NCI-H1436 (cell line): ENCODE measurements at places on chromosomes 5 and 9.

- DNase-seq, result no peak
Measured at GRCh38 chr5:93874491-93874890, 133.1 kb upstream of the POU5F2 start.

DNA sequence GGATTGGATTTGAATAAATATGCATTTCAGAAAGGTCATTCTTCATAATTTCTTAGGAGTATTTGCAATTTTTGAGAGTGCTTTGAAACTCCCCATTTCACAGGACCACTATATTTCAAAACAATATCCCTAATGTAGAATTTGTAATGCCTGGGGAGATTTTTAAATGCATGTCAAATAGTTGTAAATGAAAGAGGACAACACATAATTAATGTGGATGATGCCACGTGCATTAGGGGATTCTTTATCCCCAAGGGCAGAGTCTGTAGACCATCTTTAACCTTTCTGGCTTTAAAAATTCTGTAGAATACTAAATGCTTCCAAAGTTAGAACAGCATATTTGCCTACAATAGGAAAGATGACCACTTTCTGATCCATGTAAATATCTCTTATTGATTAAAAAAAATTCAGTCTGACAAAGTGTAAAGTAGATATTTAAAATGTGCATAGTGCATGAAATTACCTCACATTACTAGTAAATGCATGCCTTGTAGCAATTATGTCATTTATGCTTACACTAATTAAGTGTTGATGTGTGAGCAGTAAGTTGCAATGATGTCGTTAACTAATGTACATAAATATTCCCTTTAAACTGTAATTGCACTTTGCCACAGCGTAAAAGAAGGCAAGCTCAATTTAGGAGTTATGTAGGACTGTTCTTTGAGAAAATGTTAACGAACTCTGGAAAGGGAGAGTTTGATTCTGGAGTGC is 416.1 kb downstream of the PSAT1 start:
- peak; percentile 41 for DNase-seq

DNA sequence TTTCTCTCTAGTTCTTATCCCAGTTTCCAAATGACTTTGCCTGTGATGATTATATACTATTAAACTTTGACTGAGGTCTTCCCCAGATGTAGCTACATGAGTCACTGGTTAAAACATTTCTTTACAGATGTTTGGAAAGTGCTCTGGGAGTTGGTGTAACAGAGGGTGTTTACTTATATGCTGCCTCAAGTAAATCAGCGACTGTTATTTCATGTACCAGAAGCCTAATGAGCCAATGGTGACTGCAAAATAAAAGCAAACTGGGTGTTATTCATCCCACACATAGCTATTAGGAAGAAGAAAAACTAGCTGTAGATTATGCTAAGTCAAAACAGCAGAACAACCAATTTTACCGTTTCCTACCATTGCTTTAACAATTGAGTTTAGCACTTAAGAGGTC is 929.7 kb upstream of the SEMA6A start:
- no peak for DNase-seq

- DNase-seq, result no peak
Measured at GRCh38 chr9:137416563-137417151, 6.3 kb downstream of the EXD3 start.

- DNase-seq, result no peak
Measured at GRCh38 chr5:156534085-156534484, 207.1 kb downstream of the SGCD start.

DNA sequence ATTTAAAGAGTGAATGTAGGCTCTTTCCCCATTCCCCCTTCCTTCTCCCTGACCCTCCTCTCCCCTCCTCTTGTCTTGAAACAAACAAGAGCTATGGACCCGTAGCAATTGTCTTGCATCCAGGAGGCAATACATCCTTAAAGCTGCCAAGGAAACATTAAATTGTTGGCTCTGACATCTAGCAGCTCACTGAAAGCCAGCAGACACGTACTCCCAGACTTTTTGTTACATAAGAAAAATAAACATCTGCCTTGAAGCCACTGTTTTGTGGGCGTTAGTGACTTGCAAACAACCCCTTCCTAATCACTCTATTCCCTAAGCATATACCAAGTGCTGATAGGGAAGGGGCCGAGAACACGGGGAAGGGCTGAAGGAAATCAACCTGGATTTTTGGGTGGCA is 8.6 kb downstream of the SLC45A2 start:
- no peak for DNase-seq

- no peak for DNase-seq
Measured at GRCh38 chr5:124173386-124173785, 573.1 kb downstream of the ZNF608 start.

DNA sequence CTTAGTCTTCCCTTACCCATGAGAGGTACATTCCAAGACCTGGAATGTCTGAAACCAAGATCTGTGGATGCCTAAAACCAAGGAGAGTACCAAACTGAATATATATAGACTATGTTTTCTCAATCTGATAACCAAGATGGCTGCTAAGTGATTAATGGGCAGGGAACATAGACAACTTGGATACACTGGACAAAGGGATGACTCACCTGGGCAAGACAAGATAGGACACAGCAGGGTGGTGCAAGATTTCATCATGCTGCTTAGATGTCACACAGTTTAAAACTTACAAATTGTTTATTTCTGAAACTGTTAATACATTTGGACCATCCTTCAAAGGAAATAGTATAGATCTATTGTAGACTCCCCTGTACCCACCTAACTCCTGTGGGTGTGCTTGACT is 130.9 kb downstream of the HTR1A start:
- DNase-seq, result no peak

GRCh38 chr5:115898656-115899055 is 56.9 kb downstream of the AP3S1 start:
- no peak for DNase-seq

- DNase-seq, result no peak
Measured at GRCh38 chr5:175861337-175862130, 9.8 kb upstream of the CPLX2 start.

GRCh38 chr5:171961117-171961516 is 45.3 kb downstream of the FBXW11 start:
- no peak for DNase-seq

DNA sequence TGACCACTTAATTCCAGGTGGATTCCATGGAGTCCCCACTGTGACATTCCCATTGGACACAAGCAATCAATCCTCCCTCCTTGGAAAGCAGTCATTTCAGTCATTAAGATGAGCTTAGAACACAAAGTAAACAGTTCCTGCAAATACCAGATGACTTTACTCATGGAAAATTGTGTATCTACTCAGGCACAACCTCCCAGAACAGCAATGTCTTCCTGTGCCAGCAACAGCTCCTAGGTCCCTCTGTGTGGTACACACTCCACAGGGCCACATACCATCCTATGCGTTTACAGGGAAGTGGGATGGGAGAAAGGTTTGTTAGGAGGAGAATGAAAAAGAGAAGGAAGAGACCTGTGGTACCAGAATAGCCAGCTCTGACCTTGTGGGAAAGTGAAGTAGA is 53.7 kb downstream of the MTMR12 start:
- DNase-seq, result no peak

GRCh38 chr5:145697251-145697990 is 137.7 kb downstream of the PRELID2 start:
- no peak for DNase-seq

GRCh38 chr9:108182950-108183381 is 672.8 kb downstream of the ACTL7B start:
- DNase-seq, result no peak

GRCh38 chr5:141732417-141732816 is 50.4 kb upstream of the ARAP3 start:
- peak; percentile 26 for DNase-seq

DNA sequence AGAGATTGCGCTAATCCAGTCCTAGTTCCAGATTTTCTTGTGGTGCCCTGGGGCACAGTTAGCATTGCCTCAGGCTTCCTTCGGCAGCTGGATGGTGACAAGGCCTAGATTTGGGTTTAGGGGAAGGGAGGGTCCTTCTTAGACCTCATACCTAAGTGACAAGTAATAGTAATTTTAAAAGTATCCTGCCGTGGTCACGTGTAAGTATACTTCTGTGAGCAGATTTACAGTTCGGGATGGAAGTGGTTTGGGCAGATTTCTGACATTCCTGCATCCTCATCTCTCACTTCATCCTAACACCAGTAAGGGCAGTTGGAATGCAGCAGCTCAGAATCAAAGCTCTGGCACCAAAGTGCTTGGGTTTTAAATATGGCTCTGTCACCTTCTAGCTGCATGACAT is 71.6 kb downstream of the LRRC70 start:
- no peak for DNase-seq

DNA sequence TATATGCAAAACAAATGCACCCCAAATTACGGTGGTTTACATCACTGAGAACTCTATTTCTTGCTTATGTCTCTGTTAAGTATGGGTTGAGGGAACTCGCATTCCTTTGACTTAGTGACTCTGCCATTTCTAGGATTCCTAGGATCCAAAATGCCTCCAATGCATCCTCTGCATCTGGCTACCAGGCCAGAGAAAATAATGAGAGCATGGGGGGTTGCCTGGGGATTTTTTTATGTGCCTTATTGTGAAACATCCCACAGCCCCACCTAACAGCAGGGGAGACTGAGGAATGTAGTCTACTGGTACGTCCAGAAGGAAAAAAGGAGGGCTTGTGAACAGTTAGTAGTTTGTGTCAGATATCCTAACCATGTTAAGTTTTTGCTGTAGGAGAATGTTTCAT is 466.0 kb upstream of the ARRDC3 start:
- DNase-seq, result no peak

- DNase-seq, result no peak
Measured at GRCh38 chr9:36445800-36446361, 45.8 kb upstream of the RNF38 start.

- no peak for DNase-seq
Measured at GRCh38 chr9:92616199-92616641, 53.7 kb downstream of the IPPK start.

DNA sequence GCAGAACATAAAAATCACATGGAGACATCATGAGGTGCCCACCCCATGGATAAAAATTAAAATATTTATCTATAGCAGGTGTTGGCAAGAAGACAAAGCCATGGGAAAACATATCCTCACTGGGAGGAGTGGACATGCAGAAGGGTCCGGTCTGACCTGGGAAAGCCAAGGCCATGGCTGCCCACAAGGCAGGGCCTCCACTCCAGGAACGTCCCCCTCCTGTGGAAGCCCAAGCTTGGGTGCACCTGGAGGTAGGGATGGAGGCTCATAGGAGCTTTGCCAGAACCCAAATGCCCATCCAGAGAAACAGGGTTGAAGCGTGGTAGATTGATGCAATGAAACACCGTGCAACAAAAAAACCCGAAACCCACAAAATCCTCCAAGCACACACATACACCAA is 81.4 kb upstream of the COL5A1 start:
- DNase-seq, result no peak

- DNase-seq, result no peak
Measured at GRCh38 chr5:167992868-167993267, 298.6 kb upstream of the WWC1 start.

DNA sequence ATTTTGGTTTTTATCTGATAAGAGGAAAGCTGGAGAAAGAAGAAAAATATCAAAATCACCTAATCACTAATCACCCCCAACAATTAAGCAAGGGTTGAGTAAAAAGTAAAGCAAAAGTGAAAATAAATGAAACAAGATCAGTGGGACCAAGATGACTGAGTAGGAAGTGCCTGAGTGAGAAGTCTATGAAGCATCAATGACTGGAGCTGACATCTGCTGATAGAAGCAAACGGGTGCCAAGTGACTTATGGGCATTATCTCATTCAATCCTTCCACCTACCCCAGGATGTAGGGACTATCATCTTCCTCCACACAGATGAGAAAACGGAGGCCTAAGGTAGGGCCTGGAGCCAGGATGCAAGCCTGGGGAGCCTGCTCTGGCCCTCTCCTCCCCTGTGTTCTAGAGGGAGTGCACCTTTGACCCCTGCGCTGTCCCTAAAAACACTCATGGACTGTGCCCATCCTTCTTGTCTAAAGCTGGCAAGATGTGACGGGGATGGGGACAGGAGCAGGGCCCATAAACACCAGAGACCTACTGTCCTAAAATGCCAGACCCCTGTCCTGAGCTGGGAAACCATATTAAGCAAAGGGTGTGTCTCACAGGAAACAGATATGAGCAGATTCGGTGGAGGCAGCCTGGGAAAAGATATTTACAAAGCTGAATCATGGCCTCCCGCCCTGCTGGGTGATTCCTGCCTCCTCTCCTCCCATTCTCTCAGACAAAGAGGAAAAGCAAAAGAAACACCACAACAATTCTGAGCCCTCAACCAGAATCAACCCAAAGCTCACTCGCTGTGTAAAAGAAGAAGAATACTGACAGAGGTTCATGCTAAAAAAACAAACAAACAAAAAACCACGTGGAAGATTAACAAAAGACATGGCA is 116.0 kb downstream of the AUH start:
- DNase-seq, result no peak

DNA sequence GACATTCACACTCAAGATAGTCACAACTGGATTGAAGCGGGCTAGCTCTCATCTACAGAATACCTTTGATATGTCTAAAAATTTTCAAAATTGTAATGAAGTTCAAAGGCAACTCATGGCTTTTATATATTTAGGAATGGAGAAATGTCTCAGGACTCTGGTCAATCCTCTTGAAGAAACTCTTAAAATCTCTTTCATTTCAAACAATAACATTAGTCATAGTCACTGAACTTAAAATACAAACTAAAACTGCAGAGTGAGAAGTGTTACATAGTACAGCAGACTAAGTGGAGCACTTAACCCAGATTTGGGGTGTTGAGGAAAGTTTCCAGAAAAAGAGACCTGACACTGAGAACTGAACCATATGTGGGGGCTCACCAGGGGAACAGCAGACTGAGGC is 20.7 kb downstream of the FANCC start:
- DNase-seq, result no peak

GRCh38 chr9:68798423-68798822 is 93.4 kb downstream of the PIP5K1B start:
- no peak for DNase-seq

GRCh38 chr9:135167849-135168655 is 80.6 kb downstream of the OLFM1 start:
- DNase-seq, result no peak

DNA sequence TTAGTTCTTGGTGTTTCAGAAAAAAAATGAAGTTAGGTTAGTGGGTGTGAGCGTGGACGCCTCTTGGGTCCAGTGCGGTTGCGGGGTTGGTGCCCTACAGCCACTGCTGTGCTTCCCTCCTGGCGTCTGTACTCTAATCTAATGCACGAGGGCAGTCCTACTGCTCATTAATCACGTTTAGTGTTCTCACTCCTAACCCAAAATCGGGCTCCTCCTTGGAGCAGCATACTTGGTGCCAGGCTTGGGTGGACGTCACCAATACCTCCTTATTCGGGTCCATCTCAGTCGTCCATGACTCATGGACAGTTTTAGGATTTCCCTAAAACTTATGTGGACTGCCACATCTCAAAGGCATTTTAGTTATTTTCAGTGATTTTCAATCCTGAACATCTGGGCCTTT is 41.6 kb downstream of the TRIO start:
- DNase-seq, result no peak

DNA sequence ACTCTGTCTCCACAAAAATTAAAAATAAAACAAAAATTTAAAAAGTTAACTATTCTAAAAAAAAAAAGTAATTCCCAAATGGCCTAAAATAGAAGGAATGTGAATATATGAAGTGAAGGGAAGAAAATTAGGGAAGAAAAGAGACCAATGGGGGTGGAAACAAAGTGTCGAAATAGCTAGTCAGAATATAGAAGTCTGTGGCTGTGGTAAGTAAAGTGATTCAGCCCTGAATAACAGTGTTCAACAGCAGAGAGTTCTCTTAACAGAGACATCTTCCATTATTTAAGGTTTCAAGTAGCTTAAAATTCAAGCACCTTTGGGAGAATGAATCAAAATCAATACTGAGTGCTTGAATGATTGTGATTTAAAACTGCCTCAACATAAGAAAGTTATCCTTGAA is 51.7 kb downstream of the LPAR1 start:
- no peak for DNase-seq
